Neural progenitor cell (in vitro differentiated cells): ENCODE measurements at places on chromosomes 2 and 18.
A peak's percentile ranks its signal among the peaks of the same experiment; 100 is the strongest.

DNA sequence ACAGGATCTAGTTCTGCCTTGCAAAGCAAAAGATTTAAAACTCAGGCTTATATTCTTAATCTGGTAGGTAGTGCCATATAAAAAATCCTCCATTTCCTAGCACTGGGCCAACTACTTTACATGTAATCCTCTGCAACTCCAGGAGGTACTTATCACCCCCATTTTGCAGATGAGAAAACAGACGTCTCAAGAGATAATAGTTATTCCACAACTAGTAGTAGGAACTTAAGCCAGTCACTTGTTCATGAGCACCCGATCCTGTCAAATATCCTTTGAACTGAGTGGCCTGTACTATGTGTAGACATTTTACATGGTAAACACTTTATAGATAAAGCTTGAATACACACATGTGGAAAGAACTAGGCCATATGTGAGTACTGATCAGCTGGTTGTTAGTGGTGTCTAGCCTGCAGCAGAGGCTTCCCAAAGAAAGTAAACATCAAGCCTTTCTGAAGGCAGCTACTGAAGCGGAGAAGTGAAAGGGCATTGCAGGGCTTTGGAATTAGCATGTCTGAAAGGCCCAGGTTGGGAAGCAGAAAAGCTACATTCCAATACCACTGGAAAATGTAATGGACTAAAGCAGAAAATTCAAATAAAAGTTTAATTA, 48.0 kb downstream of the NAB1 start:
- DNase-seq = peak; percentile 75

DNA sequence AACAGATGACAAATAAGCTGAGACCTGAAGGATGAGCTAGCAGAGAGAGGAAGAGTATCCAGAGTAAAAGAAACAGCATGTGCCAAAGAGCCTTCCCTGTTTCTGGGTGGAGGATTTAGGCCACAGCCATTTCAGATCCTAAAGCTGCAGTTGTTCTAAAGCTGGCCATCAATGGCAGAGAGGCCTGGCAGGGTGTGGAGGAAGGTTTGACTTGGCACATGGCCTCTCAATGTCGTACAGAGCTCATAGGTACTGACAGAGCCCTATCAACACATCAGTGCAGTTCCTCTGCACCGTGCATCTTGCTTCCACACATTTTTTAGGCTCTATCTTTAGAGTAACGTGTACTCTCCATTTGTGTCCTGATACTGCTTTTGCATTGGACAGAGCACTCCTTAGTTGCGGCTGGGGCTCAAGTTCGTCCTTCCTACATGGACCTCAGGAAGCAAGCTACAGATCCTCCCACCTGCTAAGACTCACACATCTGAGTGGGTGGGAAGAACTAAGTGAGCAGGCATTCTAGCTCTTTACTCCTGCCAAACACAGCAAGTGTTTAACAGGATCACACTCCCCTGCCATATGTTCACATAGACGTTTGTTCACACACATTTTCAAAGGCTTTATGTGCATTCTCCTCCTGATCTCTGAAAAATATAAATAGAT, 3.0 kb upstream of the CHMP3 start:
- no peak for DNase-seq

DNA sequence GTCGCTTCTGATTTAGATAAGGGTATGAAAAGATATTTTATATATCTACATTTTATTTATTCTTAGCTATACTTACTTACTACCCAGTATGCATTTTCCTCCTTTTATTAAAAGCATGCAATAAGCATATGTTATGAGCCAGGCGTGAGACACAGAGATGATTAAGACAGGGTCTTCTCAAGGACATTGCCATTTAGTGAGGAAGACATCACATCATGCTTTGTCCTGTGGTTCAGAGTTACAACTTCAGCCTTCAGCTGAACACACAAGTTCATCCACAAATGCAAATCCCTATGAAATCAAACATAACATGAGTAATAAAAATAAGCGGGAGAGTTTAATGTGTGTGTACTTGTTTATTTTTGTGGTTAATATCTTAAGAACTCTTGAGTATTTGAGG, 30.2 kb downstream of the GRHL1 start:
- no peak for DNase-seq

GRCh38 chr2:20257411-20257810, 32.5 kb upstream of the SDC1 start:
- DNase-seq = no peak

- no peak for DNase-seq
Observed at GRCh38 chr18:68721681-68722583, 7.0 kb upstream of the TMX3 start.

- DNase-seq = no peak
Observed at GRCh38 chr2:45833968-45834344, 182.5 kb downstream of the PRKCE start.

GRCh38 chr18:62196079-62196478, 9.0 kb downstream of the RELCH start:
- no peak for DNase-seq
